ENCODE measurements at places on chromosomes 5 and 9.

DNA sequence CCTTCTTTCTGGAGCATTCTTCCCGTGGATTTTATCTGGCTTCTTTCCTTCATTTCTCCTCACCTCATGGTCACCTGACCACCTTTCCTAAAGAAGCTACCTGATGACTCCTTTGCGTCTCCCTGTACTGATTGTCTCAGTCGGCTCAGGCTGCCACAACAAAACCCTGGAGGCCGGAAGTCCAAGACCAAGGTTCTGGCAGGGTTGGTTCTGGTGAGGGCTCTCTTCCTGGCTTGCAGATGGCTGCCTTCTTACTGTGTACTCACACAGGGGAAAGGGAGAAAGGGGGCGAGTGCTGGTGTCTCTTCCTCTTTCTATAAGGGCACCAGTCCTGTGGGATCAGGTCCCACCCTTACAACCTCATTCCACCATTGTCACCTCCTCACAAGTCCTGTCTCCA is 140.0 kb downstream of the SYK start:
- DNase-seq = no peak

DNA sequence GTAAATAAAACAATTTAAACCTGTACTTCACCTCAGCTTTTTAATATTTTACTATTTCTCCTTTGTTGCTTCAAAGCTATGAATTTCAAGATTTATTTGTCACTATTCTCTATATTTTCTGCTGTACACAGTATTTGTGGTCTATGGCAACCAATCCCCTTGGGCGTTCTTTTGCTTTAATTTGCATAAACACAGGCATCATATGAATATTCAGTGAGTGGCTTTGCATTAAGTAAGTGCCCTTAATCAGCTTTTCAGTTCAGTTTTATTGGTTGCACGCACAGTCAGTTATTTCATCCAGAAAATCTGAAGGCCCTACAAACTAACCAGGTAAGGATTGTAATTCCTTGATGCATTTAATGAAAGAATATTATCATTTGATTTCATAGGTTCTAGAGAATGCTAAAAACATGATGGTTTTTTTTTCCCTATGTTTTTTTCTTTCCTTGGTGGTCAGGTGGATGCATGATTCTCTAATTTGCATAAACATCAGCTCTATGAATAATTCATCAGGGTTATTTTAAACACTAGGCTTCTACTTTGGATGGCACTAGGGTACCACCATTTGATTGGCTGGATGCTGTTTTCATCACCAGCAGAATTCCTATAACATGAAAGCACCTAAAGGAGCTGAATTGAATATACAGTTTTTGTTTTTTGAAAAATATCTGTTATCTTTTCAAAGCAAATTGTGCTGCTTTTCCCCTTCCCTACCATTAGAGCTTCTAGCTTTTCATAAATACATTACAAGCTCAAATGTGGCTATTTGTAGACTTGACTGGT is 249.2 kb upstream of the CCNH start:
- DNase-seq = no peak

DNA sequence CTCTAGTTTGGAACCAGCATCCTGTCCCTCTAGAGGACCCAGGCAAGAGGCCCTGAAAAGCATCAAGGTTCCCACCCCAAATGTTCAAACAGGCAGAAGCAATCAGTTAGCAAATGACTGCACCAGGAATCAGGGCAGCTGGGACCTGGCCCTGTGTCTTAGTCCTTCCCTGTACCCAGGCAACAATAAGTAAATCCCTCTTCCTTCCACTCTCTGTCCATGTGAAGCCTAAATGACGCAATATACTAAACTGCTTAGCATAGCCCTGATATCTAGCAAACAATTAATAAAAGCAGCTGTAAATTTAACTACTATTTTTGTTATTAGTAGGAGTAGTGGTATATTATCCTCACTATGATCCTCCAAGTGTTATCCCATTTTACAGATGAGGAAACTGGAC is 13.2 kb upstream of the ADRA1B start:
- no peak for DNase-seq

DNA sequence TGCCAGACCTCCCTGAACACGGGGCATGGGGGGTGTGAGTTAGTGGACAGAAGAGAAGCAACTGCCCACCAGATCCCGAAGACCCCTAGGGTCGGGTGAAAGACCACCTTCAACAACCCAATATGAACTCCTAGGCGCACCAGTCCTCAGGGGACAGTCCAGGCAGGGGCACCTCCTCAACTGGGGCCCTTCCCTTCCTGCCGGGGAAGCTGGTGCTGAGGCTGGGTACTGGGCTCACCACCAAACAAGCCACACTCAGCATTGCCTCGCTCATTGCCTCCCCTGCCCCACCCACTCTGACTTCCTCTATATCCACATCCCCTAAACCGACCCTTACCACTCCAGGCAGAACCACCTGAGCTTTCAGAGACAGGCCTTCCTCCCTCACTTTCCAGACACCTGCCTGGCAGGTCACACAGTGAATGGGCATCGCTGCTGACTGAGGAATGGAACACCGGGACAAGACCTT is 42.5 kb downstream of the SEMA4D start:
- no peak for DNase-seq

DNA sequence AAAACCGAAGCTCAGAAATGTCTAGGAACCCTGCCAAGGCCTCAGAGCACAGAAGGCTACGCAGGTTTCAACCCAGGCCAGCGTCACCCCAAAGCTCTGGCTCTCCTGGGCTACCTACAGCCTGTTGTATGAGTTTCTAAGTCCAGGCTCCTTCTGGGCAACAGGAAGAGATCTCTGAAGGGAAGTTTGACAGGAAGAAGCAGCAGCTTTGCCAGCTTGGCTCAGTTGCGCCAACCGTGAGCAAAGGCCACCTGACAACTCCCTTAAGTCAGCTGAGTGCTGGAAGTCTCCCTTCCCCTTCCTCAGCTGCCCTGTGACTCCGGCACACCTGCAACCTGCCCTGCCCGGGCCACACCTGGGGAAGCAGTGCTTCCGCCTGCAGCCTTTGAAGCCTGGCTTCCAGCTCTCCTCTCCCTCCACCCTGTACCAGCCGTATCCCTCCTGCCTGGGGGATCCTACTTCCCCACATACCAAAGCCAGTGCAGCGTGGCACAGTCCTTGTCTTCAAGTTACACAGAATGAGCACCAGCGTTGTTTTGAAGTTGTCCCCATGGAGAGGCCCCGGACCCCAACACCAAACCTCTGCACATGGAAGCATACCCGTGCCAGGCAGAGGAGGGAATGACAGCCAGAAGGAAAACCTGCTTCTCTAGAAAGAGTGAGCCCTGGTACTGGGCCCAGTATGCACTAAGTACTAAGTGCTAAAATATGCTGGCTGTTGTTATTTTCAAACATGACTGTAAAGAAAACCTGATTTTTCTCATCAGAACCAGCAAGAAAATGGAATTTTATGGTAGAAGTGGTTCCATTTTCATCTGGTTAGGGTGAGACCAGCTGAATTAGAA is 36.5 kb downstream of the SHB start:
- DNase-seq = no peak

DNA sequence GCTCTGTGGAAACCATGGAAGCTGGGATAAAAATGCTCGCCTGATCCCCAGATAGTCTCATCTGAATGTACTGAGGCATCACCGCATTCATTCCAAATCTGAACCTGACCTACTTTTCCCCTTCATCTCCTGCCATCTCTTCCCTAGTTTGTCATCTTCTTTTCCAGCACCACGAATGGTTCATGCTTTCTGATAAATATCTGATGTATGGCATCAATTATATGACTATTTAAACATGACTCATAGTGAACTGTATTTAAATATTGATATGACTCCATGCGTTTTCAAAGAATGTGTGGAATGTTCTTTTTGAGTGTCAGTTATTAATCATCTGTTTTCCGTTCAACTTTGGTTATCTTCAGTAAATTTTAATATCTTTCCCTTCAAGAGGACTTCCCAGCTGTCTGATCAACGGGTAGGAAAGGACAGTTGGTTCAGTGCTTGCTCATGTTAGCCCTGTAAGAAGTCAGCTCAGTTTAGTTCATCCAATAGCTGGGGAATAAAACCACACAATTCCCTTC is 21.1 kb downstream of the BASP1 start:
- DNase-seq = no peak

All from activated T-helper 9 cell treated with anti-CD3 and anti-CD28 coated beads, Interleukin-2, amount 50 U/mL, for 16 hours (primary cell).